ENCODE measurements at places on chromosomes 3 and 15. TPM values are rescaled to one million over a fixed set of nuclear protein-coding genes. Genes with fewer than 3 reads are reported as not detected.

DNA sequence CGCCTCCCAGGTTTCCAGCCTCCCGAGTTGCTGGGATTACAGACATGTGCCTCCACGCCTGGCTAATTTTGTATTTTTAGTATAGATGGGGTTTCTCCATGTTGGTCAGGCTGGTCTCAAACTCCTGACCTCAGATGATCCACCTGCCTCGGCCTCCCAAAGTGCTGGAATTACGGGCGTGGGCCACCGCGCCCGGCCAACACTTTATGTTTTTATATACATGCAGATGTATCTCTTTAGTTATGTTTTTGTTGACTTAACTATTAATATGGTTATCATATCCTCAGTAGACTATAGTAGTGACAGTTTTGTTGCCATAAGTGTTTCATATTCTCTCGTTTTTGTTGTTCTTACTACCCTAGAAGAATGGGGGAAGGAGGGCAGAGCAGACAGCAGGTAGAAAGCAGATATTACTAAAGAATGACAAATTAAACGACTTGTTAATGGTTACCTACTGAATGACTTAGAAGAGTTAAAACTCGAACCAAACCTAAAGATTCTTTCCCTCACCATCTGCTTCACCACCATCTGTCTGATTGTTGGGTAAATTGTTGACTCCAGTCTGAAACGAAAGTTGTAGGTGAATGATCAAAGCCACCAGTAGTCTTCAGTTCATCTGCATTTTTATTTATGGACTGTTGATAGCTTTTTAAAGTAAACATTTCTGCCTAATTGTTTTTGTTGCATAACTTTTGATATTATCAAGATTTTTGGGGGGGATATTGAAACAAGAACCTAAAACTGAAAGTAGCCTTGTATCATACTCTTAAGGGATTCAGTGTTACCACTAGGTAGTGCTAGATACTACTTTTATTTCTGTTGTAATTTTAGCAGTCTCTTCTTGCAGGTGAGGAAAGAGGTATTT lies 89.3 kb downstream of the RASA2 start:
- peak; percentile 58 for DNase-seq

DNA sequence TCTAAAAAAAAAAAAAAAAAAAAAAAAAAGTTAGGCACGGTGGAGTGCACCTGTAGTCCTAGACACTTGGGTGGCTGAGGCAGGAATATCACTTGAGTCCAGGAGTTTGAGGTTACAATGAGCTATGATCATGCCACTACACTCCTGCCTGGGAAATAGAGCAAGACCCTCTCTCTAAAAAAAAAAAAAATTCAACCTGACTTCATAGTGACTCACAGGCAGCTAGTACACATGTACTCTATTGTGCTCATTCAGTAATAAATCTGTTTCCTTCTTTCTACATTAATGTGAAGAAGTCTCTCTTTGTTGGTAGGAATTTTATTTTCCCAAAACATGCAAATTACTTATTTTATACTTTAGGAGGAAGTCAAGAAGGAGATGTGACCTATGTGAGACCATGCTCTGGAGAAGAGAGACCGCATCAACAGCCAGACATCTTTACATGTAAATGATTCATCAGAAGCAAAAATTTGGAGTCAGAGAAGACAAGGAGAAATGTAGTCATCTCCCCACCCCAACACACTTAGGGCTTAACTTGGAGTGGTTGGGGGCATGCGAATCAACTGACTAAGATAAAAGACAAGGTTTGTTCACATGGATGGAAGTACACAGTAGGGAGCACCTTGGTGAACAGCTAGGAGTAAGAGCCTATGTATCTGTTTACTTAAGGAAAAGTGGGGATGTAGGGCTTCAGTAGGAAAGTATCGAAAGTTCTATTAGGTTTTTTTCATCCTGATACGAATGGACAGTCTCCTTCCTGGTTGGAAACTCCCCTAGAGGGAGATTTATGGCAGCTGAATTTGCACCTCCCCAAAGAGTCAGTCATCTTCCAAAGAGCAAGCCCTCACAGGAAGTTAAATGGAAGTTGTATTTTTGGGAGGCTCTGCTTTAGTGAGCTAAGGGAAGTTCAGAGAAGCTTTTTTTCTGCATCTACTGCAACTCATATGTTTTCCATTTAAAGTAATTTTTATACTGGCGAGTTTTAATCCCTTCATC lies 23.0 kb upstream of the NMD3 start:
- DNase-seq, result no peak

DNA sequence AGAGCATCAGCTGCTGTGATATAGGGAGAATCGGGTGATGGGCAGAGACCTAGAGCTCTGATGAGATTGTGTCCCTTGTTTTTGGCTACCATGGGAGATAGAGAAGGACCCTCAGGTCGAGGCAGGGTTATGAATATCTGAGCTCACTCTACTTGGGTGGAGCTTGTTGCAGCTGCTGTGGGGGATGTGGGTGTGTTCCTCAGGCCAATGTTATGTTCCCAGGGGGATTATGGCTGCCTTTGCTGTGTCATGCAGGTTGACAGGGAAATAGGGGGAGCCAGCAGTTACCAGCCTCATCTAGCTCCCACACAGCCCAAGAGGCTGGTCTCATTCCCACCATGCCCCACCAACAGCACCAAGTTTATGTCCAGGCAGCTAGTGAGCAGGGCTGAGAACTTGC lies 131.5 kb downstream of the TRIM42 start:
- peak; percentile 86 for DNase-seq

DNA sequence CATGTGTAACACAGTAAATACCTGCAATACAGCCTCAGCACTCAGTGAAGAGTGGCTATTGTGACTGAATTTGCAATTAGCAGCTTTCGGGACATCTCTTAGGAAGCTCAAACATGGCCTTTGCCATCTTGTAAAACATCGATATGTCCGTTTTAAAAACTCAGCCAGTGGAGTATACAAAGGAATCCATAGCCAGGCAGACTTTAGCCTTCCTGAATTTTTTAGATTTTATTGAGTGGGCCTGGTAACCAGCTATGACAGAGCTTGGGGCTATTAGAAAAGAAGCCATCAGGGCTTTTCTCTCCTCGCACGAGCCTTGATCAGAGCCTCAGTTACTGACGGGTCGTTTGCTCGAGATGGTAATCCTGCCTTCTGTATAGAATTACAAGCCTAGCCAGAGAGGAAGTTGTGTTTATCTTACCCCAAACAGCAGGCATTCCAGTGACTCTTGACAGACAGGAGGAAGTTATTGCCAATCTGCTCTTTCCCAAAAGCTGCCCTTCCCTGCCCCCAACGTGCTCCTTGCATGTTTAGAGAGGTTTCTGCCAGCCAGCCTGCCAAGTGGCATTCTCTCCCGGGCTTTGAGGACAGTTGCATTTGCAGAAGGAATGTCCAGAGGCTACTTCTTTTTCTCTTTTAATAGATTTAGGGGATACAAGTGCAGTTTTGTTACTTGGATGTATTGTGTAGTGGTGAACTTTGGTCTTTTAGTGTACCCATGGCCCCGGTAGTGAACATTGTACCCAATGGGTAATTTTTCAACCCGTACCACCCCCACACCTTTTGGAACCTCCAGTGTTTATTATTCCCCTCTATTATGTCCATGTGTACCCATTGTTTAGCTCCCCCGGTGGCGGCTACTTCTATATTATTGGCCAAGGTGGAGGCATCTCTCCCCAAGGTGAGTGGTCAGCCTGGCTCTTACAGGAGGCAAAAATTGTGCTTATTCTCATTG lies 40.6 kb downstream of the ITPR1 start:
- no peak for DNase-seq

- DNase-seq, result no peak
Measured at GRCh38 chr3:123281929-123282328, 80.2 kb downstream of the SEC22A start.

DNA sequence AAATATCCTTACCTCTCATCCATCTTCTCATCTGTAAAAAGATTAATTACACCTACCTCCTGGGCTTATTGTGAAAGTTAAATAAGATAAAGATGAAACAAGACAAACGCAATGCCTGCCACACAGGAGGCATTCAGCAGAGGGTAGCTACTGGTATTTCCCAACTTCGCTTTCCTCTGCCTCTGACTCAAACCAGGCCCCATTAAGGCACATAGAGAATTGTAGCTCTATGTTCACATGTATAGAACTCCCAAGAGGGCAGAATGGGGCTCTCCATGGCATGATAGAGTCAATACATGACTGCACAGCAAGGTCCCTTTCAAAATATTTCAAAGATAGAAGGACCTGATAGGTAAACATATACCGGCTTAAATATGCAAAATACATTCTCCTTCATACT lies 1.4 kb downstream of the LYSMD2 start:
- peak; percentile 50 for DNase-seq

DNA sequence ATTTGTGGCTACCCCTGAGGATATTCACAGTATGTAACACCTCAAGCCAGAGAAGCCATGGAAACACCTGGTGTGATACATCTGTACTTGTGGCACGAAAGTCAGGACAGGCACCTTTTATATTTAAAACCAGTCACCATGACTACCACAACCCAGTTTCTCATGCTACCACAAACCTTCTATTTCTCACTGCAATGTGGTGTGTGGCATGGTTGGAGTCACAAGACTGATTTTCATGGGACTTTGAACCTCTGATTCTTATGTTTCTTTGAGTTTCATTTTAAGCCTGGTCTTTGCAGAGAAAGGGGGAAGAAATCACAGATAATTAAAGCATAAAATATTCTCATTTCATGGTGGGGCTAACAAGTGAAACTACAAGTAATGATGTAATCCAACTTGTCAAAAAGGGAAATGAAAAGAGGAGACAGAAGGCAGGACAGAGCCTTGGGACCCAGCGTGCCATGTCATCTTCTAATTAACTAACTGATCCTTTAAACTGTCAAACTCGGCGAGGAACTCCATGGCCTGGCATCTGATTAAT lies 175.9 kb downstream of the PDZRN3 start:
- peak; percentile 86 for DNase-seq

Gene AP3S2
- 40.7 TPM for total RNA-seq

DNA sequence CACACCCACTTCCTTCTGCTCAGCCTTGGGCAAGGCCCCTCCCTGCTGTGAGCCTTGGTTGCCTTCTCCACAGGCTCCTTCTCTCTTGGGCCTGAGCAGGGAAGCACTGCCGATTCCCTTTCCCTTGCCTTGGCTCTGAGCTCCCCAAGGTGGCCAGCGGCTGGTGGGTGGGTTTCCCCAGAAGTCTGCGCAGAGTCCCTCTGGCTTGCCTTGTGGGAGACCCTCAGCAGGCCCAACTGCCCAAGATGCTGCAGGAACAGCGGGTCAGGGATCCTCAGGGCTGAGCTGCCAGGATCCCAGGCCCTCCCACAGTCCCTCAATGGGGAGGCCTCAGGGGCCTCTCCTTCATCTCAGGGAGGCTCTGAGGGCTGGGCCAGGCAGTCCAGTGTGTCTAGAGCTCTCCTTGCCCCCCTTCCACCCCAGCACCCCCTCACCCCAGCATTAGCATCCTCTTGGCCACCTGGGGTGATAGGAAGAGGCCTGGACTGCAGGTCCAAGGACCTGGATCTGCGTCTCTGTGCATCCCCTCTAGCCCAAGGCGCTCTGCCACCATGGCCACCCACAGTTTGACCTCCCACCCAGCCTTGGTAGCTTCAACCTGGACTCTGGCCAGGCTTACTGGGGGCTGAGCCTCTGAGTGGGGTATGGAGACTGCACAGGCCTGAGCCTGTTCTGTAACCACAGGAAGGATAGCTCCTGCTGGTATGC lies 68.6 kb downstream of the EXOG start:
- DNase-seq, result no peak

Gene GOLGA8S
- not detected for total RNA-seq

DNA sequence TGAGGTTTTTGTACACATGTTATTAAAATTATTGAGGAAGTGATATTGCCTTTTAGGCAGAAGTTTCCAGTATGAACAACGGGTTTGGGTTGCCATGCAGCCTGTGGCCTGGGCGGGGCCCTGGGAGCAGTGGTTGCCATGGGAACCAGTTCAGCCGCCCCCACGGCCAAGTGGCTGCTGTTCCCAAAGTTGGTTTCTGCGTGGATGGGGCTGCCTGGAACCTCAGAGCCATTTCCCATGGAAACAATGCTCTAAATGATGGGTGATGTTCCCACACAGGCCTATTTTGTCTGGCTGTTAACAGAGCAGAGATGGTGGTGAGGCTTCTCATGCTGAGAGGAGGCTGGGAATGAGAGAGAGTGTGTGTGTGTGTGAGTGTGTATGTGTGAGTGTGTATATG lies 19.5 kb downstream of the MRAS start:
- no peak for DNase-seq

GRCh38 chr3:13193320-13194284 lies 120.4 kb upstream of the IQSEC1 start:
- DNase-seq, result no peak

Gene ISLR
- total RNA-seq, result not detected

GRCh38 chr3:157073810-157074209 lies 86.1 kb downstream of the CCNL1 start:
- no peak for DNase-seq

DNA sequence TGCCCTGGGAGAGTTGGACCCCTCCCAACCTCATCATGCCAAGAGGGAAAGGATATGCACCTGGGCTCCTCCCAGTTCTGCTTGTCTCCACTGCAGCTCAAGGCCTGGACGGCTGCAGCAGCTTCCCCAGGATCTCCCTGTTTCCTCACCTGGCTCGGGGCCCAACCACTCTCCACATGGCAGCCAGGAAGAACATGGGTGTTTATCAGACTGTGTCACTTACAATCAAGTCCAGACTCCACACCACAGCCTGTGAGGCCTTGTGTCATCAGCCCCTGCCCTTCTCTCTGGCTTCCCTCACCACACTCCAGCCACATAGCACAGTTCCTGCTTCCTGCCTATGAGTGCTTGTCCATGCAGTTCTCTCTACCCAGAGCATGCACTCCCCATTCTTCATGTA lies 534.4 kb downstream of the EPHB1 start:
- no peak for DNase-seq

GRCh38 chr15:89566181-89566580 lies 9.1 kb upstream of the TICRR start:
- DNase-seq, result no peak

DNA sequence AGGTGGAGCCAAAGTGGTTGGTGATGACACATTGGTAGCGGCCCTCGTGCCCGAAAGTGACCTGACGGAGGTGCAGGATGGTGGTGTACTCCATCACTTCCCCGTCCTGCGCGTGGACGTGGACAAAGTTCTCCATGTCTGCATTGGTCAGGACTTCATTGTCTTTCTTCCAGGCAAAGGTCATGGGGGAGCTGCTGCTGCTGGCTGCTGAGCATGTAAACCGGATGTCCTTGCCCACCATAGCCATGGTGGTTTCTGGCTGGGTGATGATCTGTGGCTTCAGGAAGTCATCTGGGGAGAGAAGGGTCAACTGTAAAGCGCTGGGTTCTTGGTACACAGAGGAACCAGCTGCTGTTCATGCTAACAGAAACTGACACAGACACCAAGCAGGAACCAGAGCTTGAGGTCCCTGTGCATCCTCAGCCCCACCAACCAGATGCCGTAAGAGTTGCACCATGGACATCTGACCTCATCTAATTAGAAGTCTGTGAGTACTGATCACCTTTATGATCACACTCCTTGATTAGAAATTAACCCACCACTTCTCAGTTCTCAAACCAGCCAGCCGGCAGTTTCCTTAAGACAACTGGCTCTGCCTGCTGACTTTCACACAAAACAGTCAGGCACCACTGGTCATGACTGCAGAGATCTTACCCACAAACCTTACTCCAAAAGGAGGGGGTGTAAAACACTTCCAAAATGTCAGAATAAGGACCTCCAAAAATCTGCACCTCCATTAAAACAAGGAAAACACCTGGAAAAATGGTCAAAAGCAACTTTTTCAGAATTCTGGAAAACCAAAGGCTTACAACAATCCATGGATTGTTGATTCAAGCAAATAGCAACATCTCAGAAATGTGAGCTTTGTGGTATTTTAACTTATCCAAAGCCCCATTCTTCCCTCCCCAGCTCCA lies 114.6 kb downstream of the LRIG1 start:
- DNase-seq, result no peak

- peak; percentile 68 for DNase-seq
Measured at GRCh38 chr15:70315431-70315830, 217.7 kb upstream of the TLE3 start.

- DNase-seq, result no peak
Measured at GRCh38 chr3:39808467-39809180, 785 bp upstream of the MYRIP start.

Measured in Karpas-422 (cell line).